ENCODE measurements at places on chromosomes 3 and 15.
A peak's percentile ranks its signal among the peaks of the same experiment; 100 is the strongest.

DNA sequence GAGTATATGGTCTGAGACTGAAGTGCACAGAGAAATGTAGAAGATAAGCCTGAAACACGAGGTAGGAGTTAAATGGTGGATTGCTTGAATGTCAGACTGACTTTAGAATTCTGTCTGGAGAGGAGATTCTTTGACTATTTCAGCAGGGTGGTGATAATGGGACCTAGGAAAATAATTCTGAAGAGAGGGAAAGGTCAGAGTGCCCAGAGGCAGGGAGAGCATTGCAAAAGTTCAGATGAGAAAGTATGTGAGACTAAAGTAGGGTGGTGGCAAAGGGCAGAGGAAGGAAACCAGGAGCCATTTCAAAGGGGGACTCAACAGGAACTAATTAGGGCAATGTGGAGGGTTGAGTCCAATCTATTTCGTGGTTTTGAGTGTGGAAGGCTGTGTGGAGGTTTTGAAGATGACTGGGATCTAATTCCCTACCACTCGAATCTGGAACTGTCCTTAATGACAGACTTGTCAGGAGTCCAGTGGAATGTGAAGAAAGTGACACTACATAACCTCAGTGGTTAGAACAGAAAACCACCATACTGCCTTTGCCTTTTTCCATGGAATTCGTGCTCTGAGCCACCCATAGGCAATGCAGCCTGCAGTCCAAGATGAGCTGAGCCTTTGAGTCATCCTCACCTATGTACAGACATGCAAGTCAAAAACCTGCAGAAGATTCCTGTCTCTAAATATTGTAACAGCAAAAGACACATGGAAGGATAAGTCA, 16.1 kb downstream of the CPOX start:
- no peak for DNase-seq

DNA sequence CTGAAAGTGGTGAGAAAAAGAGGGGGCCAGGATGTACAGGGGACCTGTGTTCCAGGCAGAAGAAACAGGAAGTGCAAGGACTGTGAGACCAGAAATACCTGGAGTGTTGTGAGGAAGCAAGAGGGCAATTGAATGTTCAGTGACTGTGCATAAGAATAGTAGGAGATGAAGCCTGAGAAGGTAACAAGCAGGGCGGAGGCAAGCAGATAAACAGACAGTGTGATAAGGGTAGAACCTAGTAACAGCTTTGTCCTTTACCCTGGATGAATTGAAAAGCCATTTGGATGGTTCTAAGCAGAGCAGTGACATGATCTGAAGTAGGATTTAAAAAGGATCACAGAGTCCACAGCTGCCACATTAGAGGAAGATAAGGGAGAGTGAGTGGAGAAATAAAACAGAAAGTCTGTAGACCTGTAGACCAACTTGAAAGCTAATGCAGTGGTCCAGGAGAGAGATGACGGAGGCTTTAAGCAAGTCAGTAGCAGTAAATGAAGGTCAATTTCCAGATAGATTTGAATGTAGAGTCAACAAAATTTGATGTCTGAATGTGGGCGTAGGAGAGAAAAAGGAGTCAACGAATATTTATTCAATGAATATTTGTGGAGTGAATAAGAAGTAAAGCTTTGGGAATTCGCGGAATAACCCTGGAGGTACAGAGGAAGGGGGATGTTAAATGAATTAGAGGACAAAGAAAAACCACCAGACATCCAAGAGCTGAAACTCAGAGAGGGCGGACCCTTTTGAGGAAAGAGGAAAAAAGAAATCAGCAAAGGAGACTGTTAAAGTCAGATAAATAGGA, 4.2 kb upstream of the PLOD2 start:
- no peak for DNase-seq

DNA sequence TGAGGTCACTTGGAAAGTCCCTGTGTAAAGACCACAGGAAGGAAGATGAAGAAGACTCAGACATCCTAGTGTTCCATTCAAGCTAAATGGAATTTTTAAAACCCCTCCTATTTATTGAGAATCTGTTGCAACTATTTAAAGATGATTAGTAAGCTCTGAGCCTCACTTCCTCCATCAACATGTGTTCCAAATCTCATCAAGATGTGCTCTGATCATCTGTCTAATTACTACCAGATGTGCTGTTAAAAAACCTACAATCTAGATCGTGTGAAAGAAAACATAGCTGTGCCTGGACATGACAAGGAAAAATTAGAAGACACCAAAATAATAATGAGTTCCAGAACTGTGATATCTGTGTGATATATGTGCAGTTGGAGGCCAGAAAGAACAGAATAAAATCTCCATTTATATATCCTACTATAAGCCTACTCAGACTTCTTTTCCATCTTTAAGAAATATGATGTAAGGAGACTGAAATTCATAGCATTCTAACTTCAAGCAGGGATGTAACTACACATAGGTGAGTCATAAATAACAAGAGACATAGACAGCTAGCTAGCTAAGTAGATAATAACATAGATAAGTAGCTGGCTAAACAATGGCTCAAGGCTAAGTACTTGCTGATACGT, 7.8 kb downstream of the XPC start:
- no peak for DNase-seq

DNA sequence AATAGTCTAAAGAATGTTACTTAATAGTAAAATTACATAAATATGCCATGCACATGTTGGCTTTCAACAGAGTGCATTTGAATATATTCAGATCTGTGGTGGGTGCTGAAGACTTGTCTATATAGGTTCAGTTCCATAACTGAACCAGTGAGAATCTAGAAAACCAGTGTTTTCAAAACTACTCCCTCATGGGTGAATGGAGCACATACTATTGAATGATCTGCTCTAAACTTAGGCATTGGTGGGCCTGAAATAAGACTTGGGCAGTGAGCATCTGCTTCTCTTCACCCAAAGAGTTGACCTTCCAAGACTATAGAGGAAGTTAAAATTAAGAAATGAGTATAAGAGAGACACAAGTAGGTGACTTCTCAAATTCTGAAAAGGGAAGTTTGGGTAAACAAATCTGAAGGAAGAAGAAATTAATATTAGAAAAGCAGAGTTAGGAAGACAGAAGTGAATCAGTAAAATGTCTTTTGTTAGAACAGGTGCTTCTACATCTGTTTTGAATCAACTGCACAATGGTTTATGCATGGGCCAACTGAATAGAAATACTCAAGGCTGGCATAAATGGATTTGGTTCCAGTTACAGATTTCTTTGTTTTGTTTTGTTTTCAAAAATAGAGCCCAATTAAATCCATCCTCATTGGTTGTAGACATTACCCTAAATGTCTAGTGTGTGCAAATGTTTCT, 19.3 kb downstream of the ALCAM start:
- DNase-seq, result no peak

DNA sequence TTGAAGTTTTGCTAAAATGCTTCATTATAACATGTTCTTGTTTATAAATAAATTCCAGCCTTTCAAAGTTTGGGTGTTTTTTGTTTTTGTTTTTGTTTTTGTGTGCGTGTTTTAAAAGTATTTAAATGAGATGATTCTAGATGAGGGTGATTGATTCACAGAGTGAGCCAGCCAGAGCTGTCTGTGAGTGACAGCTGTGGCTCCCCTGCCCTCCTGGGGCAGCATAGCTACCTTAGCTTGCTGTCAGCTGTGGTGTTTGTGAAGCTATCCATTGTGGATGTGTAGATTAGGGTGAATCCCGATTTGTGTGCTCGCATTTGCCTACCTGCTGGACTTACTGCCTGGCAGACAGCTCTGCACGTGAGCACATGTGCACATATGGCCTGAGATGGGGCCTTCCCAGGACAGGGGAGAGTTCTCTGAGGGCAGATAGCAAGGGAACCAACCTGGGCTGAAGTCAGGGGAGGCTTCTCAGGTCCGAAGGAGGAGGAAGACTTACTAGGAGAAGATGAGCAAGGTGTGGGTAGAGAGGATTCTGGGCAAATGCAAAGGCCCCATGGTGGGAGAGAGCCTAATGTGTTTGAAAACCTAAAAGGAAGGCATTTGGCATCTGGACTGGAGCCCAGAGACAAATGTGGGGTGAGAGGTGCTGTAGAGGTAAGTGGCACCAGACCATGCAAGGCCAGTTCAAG, 124.2 kb downstream of the EEFSEC start:
- no peak for DNase-seq

- DNase-seq, result no peak
Measured at GRCh38 chr3:16893618-16894200, 9.0 kb downstream of the PLCL2 start.

- DNase-seq, result no peak
Measured at GRCh38 chr3:151346292-151346691, 16.9 kb upstream of the P2RY13 start.

DNA sequence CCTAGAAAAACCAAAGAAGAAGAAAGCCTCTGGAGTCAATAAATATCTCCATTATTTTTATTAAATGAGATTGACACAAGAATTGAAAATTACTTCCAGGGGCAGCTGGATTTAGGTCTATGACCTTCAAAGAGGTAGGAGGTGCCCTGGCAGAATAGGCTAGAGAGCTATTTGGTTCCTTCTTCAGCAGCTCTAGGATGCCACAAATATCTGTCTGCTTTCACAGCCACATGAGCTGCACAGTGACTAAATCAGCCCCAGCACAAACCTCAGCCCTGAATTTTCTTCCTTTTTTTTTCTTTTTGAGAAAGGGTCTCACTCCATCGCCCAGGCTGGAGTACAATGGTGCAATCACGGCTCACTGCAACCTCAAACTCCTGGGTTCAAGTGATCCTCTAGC, 223.5 kb downstream of the ABHD5 start:
- DNase-seq, result no peak

GRCh38 chr15:39181940-39182339, 398.9 kb upstream of the THBS1 start:
- DNase-seq, result no peak

GRCh38 chr3:64694114-64694513, 6.3 kb upstream of the ADAMTS9 start:
- DNase-seq, result no peak

- peak; percentile 77 for DNase-seq
Measured at GRCh38 chr15:42581272-42581730, 5.9 kb downstream of the STARD9 start.

GRCh38 chr3:23262766-23263165, 59.6 kb downstream of the UBE2E2 start:
- DNase-seq, result no peak

GRCh38 chr3:172541945-172542488, 18.8 kb upstream of the TNFSF10 start:
- no peak for DNase-seq

GRCh38 chr3:31421314-31422048, 111.2 kb upstream of the STT3B start:
- peak; percentile 28 for DNase-seq
